Stimulated activated CD4-positive, alpha-beta T cell treated with anti-CD3 and anti-CD28 coated beads, Interleukin-12 subunit alpha, Interleukin-12 subunit beta, amount 100 ng/mL, for 48 hours (primary cell): ENCODE measurements at places on chromosomes 5 and 9.

GRCh38 chr5:178349625-178350353 is 117.2 kb upstream of the PHYKPL start:
- no peak for DNase-seq

GRCh38 chr5:54009357-54009756 is 301.0 kb downstream of the ARL15 start:
- no peak for DNase-seq

DNA sequence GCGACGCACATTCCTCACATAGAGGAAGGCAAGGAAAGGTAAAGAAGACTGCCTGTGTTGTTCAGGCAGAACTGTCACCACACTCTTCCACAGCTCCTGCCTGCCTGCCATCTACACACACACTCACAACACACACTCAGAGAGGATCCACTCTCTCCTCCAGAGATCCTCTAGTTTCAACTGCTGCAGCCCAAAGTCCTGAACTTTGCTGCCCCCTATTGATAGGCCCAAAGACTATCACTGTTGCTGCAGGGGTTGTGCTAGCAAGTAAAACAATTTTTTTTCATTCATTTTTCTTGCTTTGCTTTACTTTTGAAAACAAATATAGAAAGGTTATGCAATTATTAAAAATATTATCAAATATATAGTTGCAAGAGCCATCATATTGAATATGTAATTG is 5.9 kb upstream of the CFAP90 start:
- DNase-seq, result no peak

GRCh38 chr5:113344973-113345940 is 89.5 kb downstream of the TSSK1B start:
- DNase-seq, result no peak

DNA sequence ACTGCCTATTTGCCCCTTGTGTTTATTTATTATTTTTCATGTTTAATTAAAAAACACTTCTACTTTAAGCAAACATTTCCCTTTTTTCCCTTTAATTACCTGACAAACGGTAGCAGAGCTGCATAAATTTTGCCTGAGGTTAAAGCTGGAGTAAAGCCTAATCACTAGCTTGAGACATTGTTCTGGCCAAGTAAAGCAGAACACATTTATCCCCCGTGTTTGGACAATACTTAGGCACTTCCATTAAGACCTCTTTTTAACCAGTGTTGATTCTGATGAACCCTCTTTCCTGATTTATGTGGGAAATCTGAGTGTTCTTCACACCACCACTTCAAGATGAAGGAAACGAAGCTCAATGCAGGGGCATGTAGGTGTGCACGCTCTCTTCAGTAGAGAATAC is 54.5 kb downstream of the BNC2 start:
- no peak for DNase-seq

- no peak for DNase-seq
Observed at GRCh38 chr5:9278921-9279603, 266.8 kb downstream of the SEMA5A start.

DNA sequence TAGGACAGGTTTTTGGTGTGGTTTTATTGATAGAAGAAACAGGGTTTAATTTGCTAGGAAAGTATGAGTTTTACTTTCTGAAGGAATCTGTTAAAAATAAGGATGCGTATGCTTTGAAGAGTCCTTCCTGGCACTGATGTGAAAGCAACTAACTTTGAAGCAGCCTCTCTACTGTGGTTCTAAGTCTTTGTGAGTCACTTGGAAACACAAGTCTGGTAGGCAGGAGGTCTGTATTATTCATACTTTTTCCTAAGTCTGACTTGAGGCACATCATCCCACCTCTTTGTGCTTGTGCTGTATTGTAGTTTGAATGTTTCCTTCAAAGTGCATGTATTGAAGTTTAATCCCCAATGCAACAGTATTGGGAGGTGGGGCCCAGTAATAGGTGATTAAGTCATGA is 129.0 kb downstream of the TAF11L14 start:
- no peak for DNase-seq

- no peak for DNase-seq
Observed at GRCh38 chr9:99021512-99021911, 77.8 kb downstream of the COL15A1 start.

- no peak for DNase-seq
Observed at GRCh38 chr5:135505973-135506372, 29.8 kb downstream of the NEUROG1 start.

GRCh38 chr9:126745574-126746411 is 59.0 kb upstream of the ZBTB43 start:
- DNase-seq, result no peak

GRCh38 chr5:168137265-168137664 is 154.2 kb upstream of the WWC1 start:
- no peak for DNase-seq

GRCh38 chr5:57986761-57987341 is 473.0 kb downstream of the PLK2 start:
- DNase-seq, result no peak

DNA sequence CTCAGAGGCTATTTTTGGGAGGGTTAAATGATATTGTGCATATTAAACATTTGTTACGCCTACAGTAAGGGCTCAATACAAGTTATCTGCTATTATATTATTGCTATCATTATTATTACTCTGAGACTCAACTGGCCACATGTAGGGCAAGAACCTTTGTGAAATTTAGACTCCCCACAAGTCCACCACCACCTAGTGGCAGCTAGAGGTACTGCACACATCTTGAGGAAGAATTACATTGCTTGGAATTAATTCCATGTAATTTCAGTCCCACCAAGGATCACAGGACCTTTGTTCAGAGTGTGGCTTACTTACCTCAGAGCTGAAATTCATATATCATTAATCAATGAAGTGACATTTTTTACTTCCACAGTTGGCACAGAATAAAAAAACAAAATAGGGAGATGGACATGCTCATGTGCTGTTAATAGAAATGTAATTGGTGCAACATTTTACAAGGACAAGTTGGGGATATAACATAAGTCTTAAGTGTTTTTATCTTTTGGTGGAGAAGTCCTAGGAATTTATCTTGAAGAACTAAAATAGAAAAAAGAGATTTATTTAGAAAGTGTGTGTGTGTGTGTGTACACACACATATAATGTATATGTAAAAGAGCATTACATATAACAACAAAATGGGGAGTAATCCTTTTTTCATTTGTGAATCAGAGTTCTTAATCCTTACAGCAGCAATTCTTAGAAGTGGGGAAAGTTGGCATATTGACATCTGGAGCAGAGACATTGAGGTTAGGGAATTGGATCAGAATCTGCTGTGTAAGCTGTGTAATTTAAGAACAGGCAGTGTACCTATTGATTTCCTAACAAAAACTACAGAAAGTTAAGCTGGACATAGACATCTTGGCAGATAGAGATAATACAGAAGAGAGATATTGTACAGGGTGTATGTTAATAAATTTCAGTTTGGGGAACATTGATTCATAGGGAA is 11.2 kb downstream of the MSANTD3 start:
- peak; percentile 30 for DNase-seq

DNA sequence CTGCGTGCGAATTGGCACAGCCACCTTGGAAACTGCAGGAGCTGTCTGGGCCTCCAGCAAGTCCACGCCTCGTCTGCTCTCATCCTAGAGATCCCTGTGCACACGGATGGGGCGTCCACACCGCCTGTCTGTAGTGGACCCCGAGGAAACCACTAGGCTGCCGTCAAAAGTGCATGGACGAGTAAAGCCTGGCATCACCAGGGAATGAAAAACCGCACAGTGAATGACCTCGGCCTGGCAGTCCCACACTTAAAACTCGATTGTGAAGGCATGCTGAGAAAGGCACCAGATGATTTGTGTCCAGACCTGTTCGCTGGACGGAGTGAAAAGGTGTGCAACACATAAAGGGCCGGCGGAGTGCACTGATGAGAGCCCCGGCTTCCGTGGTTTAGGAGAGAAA is 50.8 kb downstream of the MRPL36 start:
- no peak for DNase-seq

- no peak for DNase-seq
Observed at GRCh38 chr9:2502760-2503159, 118.8 kb upstream of the VLDLR start.

GRCh38 chr5:148853868-148854267 is 27.5 kb downstream of the ADRB2 start:
- DNase-seq, result no peak

DNA sequence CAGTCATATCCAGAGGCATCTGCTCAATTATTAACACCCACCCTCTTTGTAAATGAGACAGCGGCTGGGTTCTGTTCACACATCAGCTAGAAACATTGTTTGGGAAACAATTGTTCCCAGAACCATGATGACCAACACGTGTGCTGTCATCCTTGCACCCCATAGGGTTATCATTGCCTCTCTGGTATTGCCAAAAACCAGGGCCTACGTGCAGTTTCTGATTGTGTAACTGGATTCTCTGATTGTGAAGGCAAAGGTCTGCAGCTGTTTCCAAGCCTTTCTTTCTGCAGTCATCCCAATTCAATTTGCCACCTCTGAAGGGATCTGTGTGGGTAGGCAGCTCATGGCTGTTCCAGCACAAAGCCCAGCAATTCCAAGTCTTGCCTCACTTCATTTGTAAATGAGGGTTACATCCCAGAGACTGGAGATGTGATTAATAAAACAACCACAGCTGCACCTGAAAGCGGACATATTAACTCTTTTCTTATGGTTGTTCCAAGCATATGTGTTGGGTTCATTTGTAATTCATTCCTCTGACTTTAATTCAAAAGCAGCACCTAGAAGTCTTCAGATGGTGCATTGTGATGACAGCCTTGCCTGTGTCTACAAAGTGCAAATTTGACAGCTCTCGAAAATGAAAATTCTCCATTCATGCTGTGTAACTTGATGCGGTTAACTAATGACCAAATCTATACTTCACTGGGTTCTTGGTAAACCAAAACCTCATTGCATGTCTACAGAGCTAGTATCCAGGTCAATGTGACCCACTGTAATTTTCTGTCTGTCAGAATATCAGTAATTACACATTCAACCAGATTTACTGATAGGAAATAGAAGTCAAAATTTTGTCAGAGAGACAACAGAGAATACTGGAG is 66.6 kb downstream of the YIPF5 start:
- DNase-seq, result no peak

- no peak for DNase-seq
Observed at GRCh38 chr5:173093606-173094005, 37.5 kb downstream of the CREBRF start.

DNA sequence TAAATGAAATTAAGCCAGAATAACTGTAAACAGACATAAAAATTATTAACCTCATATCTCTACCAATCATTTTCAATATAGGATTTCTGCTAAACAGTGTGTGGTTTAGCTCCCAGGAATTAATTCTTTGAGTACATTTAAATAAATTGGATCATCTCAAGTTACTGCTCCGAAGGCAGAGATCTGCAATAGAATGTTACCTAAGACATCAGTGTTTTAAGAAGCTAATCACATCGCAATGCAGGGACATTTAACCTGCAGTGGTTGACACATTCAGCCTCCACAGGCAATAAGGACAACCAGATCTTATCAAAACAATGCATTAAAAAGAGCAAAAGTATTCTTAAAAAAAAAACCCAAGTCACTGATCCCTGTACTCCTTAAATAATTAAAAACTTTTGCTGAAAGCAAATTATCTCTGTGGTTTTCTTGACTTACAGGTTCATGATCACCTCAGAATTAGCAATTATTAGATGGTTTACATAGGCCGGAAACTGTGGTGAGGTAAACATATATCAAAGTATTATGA is 45.7 kb downstream of the PRDM6 start:
- DNase-seq, result no peak

DNA sequence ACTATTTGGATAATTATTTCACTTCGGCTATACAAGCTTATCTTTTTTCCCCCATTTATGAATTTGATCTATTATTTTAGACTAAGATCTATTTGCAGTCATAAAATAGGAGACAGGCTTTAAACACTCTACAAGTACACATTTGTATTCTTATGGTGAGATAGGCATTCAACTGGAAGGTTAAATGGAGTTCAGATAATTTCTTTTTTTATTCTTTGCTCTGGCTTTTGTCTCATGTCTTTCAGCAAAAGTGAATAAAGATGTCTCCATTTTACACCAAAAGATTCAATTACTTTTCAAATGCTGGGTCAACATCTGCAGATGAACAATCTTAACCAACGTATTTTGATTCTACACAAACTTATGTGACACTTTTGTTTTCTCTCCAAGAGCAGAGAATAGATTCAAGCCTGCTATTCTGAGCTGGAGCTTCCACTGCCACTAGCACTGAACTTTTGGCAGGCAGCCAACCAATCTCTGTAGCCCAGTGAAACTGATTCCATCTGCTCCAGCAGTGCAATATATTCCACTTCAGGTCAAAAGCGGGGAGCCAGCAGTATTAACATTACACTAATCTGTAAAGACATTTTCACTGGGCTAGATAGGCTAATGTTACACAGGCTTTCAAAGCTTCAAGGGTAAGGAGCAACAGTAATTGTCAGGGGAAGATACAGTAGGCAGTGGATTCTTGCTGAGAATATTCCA is 452.0 kb upstream of the ZNF608 start:
- no peak for DNase-seq

DNA sequence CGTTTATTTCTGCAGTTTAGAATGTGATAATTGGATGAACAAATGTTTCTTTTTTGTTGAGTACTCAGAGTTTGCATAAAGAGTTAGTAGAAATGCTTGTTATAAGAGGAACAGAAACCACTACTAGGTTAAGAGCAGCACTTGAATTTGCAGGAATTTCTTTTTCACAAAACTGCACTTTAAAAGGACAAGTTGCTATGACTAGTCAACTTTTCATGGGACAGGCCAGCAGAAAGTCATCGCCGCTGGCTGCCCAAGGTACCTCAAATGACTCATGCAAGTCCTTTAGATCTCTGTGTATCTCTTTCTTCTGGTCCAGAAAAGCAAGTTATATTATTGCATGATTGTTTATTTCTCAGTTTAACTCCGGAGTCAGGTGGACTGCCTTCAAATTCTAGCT is 97.3 kb upstream of the HMHB1 start:
- no peak for DNase-seq

- no peak for DNase-seq
Observed at GRCh38 chr5:152072091-152072490, 147.4 kb upstream of the GLRA1 start.

GRCh38 chr9:137592767-137593166 is 2.5 kb upstream of the ZMYND19 start:
- DNase-seq, result no peak

- DNase-seq, result no peak
Observed at GRCh38 chr5:6273090-6273735, 105.1 kb downstream of the MED10 start.

- DNase-seq, result no peak
Observed at GRCh38 chr9:112654282-112654681, 63.6 kb downstream of the INIP start.

DNA sequence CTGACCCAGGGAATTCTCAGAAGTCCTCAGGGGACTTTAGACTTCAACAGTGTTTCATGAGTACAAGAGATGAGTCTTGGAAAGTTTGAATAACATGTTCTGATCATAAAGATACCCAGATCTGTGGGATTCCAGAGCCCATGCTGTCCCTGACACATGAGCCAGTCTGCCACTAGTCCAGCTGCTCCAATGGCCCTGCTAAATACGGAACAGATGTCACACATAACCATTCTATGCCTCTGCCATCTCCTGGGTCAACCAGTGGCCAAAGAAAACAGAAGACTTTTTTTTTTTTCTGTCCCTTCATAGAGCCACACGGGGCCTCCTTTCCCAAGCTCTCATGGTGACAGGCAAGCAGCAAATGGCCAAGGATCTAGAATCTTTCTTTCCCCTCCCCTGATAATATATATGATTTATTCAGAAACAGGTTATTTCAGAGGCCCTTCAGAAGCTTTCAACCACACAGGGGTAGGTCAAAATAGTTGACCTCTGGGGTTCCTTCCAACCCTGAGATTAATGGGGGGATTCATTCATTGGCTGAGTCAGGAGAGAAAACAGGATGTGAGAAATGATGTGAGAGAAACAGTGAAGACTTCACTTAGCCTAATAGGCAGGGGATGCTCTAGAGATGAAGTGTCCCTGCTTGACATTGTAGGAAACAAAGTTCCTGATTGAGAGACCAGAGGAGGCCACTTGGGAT is 367.7 kb downstream of the CDK5RAP2 start:
- no peak for DNase-seq
